ENCODE measurements at places on chromosomes 13 and 19.

GRCh38 chr19:46373491-46374359, 26.8 kb downstream of the PPP5C start:
- no peak for DNase-seq
- H3K4me3 ChIP-seq, result no peak overlapping the region
- peaks cover 41% of the 10 kb centered on the region for H3K36me3 ChIP-seq
- no peak overlapping the region for H3K27ac ChIP-seq
- no peaks in the 10 kb centered on the region for H3K27me3 ChIP-seq
- H3K4me1 ChIP-seq, result no peaks in the 10 kb centered on the region

DNA sequence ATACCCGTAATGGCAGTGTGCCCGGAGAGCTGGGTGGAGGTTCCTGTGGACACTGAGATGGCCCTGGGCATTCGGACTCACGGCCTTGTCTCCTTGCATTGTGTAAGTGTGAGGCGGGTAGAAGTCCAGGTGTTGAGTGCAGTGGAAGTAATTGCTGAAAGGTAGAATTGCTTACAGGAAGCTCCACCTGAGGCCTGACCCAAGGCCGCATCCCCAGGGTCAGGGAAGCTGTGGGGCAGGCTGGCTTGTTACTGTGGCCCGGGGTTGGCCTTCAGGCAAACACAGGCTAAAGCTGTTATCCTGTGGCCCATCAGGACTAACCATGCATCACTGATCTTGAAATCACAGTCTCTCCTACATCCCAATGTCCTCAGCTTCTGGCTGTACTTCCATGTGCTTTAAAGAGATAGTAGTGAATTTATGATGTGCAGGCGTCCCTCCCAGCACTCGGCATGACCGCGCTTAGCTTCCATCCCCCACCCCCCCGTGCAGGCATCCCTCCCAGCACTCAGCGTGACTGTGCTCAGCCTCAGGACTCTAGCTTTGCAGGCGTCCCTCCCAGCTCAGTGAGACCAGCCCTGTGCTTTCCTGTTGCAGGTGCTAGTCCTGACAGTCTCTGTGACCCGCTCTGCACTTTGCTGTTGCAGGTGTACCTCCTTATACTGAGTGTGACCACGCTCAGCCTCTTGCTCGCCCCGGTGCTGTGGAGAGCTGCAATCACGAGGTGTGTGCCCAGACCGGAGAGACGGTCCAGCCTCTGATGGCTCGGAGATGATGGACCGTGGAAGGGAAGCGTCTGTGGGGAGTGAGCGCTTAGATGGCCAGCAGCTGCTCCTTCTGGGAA, 35.6 kb upstream of the TFDP1 start:
- no peak overlapping the region for H3K4me3 ChIP-seq
- H3K36me3 ChIP-seq, result peaks cover 89% of the 10 kb centered on the region
- H3K27ac ChIP-seq, result no peak overlapping the region
- H3K4me1 ChIP-seq, result peaks cover 13% of the 10 kb centered on the region
- no peaks in the 10 kb centered on the region for H3K27me3 ChIP-seq

DNA sequence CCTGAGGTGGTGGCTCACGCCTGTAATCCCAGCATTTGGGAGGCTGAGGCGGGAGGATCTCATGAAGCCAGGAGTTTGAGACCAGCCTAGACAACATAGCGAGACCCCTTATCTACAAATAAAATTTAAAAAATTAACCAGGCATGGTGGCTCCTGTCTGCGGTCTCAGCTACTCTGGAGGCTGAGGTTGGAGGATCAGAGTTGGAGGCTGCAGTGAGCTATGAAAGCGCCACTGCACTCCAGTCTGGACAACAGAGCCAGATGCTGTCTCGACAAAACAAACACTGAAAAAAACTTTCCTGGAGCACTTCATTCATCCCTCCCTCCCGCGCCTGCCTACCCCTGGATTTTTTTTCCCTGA, 665 bp upstream of the ATG4D start:
- H3K36me3 ChIP-seq, result peaks cover 10% of the 10 kb centered on the region
- no peak overlapping the region for H3K27ac ChIP-seq
- peaks cover 3% of the 10 kb centered on the region for H3K27me3 ChIP-seq
- peak overlapping the region; percentile 80 for H3K4me3 ChIP-seq
- peaks cover 29% of the 10 kb centered on the region for H3K4me1 ChIP-seq
- no peak for DNase-seq

GRCh38 chr19:2291185-2291751, 9.3 kb upstream of the PEAK3 start:
- DNase-seq, result no peak
- peaks cover 36% of the 10 kb centered on the region for H3K36me3 ChIP-seq
- H3K27ac ChIP-seq, result no peak overlapping the region
- no peaks in the 10 kb centered on the region for H3K27me3 ChIP-seq
- H3K4me3 ChIP-seq, result peak overlapping the region; percentile 58

- no peak overlapping the region for H3K27ac ChIP-seq
- no peaks in the 10 kb centered on the region for H3K4me1 ChIP-seq
- H3K36me3 ChIP-seq, result no peaks in the 10 kb centered on the region
- H3K27me3 ChIP-seq, result no peaks in the 10 kb centered on the region
- H3K4me3 ChIP-seq, result no peak overlapping the region
- DNase-seq, result no peak
These were observed 185.2 kb upstream of the IRS2 start for GRCh38 chr13:109971456-109972090.

Measured in CD14-positive monocyte (primary cell).